ENCODE measurements at places on chromosomes 5 and 9. TPM values are rescaled to one million over a fixed set of nuclear protein-coding genes. Genes with fewer than 3 reads are reported as not detected.

DNA sequence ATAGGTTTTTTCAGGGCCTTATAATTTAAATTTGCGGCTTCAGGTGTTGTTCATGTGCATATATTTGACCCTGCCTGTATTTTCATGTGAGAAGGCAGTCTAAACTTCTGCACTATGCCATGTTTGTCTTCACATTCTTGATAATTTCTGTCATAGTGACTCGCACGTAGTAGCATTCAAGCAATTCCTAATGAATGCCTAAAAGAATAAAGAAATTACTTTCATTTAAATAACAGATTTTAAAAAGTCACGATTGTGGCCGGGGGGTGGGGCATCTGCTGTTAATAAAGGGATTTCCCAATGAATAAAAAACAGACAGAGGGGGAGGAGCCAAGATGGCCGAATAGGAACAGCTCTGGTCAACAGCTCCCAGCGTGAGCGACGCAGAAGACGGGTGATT is 318.0 kb downstream of the ADAMTS6 start:
- H3K4me1 ChIP-seq = no peaks in the 10 kb centered on the region
- H3K36me3 ChIP-seq = peaks cover 17% of the 10 kb centered on the region
- no peak overlapping the region for H3K4me3 ChIP-seq
- no peaks in the 10 kb centered on the region for H3K27me3 ChIP-seq
- no peak for DNase-seq

- no peak for DNase-seq
- 0 out of 2 replicates have a peak, but pooled peaks cover 2% of the 10 kb centered on the region for H3K36me3 ChIP-seq
- H3K4me1 ChIP-seq = no peaks in the 10 kb centered on the region
- no peak overlapping the region for H3K4me3 ChIP-seq
Measured at GRCh38 chr5:132362086-132362485, 7.4 kb upstream of the SLC22A5 start.

DNA sequence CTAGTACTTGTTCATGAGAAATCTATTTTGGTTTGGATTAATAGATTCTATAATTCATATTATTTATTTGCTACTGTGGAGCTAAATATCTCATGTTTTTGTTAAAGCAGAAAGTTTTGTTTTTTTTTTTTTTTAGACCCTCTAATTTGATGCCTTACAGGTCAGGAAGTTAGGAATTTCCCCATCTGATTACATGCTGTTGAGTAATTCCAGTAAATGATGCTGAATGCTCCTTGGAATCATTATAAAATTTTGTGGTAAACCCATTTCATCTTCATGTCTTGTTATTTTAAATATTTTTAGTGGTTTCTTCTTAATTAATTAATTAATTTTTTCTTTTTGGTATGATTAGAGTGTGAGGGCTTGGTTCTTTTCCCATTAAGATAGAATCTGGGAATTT is 35.6 kb downstream of the NNT start:
- H3K27ac ChIP-seq = no peak overlapping the region
- no peak overlapping the region for H3K4me3 ChIP-seq
- H3K27me3 ChIP-seq = no peaks in the 10 kb centered on the region
- DNase-seq = no peak
- H3K4me1 ChIP-seq = no peaks in the 10 kb centered on the region
- peaks cover 4% of the 10 kb centered on the region for H3K36me3 ChIP-seq

DNA sequence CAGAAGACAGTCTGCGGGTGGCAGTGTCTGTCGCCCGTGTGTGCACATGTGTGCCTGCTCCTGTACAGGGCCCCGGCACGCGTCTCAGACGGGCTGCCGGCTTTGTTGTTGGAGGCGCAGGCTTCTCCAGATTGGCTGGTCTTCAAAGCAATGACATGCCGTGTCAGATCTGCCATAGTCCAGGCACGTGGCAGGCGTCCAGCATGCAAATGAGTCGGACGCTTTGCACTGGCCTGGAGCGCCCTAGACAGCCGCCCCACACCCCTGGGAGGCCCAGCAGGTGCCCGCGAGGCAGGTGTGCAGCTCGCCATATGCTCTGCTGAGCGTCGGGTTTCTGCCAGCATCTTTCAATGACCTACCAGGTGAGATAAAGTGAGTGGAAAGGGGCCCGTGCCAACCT is 71.5 kb downstream of the GADD45G start:
- H3K27me3 ChIP-seq = no peaks in the 10 kb centered on the region
- H3K4me1 ChIP-seq = peaks cover 74% of the 10 kb centered on the region
- H3K36me3 ChIP-seq = no peaks in the 10 kb centered on the region
- peak; percentile 56 for DNase-seq
- no peak overlapping the region for H3K4me3 ChIP-seq

Gene SHISAL2B
- polyA plus RNA-seq = not detected

DNA sequence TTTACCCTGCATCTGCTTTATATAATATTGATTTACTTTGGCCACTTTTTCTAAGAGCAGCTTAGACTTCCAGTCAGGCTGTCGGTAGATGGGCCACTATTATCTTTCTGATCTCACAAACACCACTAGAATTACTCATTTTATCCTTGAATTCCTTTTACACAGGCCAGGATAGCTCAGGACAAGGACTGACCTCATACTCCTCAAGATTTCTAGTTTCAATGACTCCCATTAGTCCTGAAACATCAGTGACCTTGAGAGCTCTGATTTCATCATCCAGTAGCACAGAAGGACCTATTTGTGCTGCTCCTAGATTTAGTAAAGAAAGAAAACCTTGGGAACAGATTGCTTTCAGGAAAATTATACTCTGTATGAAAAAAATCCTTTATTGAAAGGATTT is 727.9 kb upstream of the PTPRD start:
- no peak overlapping the region for H3K27ac ChIP-seq
- no peaks in the 10 kb centered on the region for H3K36me3 ChIP-seq
- DNase-seq = no peak
- H3K4me1 ChIP-seq = no peaks in the 10 kb centered on the region
- no peak overlapping the region for H3K4me3 ChIP-seq

DNA sequence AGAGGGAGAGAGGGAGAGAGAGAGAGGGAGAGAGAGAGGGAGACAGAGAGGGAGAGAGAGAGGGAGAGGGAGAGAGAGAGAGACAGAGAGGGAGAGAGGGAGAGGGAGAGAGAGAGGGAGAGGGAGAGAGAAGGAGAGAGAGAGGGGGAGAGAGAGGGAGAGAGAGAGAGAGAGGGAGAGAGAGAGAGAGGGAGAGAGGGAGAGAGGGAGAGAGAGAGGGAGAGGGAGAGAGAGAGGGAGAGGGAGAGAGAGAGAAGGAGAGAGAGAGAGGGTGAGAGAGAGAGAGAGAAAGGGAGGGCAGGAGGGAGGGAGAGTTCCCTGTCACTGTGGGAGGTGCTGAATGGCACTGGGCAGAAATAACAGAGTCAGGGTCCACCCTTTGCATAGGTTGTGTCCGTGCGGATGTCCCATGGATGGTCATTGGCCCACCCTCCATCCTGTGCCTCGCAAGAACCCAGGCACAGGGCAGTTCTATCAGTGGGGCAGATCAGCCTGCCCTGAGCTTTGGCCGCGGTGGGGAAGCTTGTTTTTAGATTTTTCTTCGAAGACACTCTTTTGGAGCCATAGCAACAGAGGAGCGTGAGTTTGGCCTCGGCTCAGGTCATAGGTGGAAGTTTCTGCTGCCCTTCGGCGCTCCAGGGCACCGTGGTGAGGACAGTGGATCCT is 30.1 kb downstream of the ADAMTSL2 start:
- no peak overlapping the region for H3K4me3 ChIP-seq
- peaks cover 55% of the 10 kb centered on the region for H3K4me1 ChIP-seq
- H3K27ac ChIP-seq = peak overlapping the region; percentile 39
- H3K27me3 ChIP-seq = 0 out of 2 replicates have a peak, but pooled peaks cover 10% of the 10 kb centered on the region
- no peak for DNase-seq

Gene OR13D1
- not detected for polyA plus RNA-seq

Gene DBH
- 1.2 TPM for polyA plus RNA-seq

DNA sequence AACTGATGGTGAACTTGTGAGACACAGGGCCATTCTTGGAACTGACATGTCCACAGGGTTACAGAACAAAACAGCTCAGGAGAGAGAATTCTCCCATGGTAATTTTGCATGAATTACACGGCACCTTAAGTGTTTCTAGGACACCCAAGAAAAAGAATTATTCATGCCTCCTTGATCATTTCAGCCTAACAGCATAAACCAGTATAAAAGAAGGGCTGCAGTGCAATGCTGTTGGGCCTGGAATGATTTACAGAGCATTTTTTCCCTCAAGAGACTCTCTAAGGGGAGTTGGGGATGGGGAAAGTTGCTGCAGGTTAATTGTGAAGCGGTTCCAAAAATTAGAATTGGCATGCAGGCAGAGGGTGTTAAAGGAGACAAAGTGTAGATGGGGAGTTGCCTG is 136.4 kb upstream of the FBXL7 start:
- no peak for DNase-seq
- no peaks in the 10 kb centered on the region for H3K4me1 ChIP-seq
- no peaks in the 10 kb centered on the region for H3K27me3 ChIP-seq

GRCh38 chr9:78040726-78041125 is 9.1 kb upstream of the GNAQ start:
- no peaks in the 10 kb centered on the region for H3K27me3 ChIP-seq
- no peak overlapping the region for H3K4me3 ChIP-seq

Gene NPR3
- 35.8 TPM for polyA plus RNA-seq

- peaks cover 38% of the 10 kb centered on the region for H3K36me3 ChIP-seq
- no peak overlapping the region for H3K27ac ChIP-seq
- DNase-seq = no peak
- no peaks in the 10 kb centered on the region for H3K27me3 ChIP-seq
- no peak overlapping the region for H3K4me3 ChIP-seq
Measured at GRCh38 chr9:69248005-69248404, 73.9 kb downstream of the TJP2 start.

Gene SH3PXD2B
- polyA plus RNA-seq = 15.7 TPM

DNA sequence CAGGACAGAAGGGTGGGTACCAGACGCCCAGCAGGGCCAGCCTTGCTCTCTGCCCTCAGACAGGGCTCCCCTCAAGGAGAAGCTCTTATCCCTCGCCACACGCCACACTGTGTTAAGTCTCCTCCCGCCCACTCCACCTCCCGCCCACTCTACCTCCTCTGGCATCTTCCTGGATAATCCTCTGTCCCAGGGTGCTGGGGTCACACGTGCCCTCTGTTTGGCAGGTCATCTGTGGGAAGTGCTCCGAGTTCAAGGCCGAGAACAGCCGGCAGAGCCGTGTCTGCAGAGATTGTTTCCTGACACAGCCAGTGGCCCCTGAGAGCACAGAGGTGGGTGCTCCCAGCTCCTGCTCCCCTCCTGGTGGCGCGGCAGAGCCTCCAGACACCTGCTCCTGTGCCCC is 26.0 kb upstream of the SUSD3 start:
- H3K4me3 ChIP-seq = no peak overlapping the region
- H3K36me3 ChIP-seq = no peaks in the 10 kb centered on the region
- H3K4me1 ChIP-seq = peaks cover 2% of the 10 kb centered on the region
- H3K27ac ChIP-seq = no peak overlapping the region
- no peak for DNase-seq
- H3K27me3 ChIP-seq = no peaks in the 10 kb centered on the region

GRCh38 chr5:179793468-179794139 is at the start of gene LTC4S:
LTC4S (plus strand) TSS chr5:179793986; CDS start chr5:179794081, 95 bp downstream.
- H3K36me3 ChIP-seq = peaks cover 12% of the 10 kb centered on the region
- DNase-seq = no peak
- peaks cover 14% of the 10 kb centered on the region for H3K4me1 ChIP-seq
- H3K27me3 ChIP-seq = no peaks in the 10 kb centered on the region
- H3K4me3 ChIP-seq = no peak within 1 kb of the TSS
- H3K27ac ChIP-seq = no peak within 1 kb of the TSS

DNA sequence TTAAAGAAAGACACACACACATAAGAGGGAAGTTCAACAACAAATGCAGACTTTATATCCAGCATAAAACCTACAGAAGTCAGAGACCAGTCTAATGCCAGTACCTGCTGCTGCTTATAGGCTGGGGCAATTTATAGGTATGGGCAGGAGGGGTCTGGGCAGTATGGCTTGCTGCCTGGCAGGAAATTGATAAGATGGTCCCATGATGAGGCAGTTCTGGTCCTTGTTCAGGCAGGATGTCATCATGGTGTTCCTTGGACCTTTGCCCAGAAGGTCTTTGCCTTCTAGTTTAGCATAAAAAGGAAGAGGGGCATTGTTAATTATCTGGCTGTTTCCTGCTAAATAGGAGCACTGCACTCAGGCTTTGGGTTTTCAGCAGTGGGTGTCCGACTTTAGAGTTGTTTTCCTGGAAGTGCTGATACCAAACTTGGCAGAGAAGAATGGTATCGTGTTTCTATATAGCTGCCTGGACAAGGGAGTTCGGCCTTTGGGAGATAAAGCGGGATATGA is 10.4 kb upstream of the PDCD1LG2 start:
- peak; percentile 33 for DNase-seq
- peaks cover 15% of the 10 kb centered on the region for H3K4me1 ChIP-seq
- H3K27ac ChIP-seq = peak overlapping the region; percentile 52
- H3K36me3 ChIP-seq = no peaks in the 10 kb centered on the region
- no peaks in the 10 kb centered on the region for H3K27me3 ChIP-seq

DNA sequence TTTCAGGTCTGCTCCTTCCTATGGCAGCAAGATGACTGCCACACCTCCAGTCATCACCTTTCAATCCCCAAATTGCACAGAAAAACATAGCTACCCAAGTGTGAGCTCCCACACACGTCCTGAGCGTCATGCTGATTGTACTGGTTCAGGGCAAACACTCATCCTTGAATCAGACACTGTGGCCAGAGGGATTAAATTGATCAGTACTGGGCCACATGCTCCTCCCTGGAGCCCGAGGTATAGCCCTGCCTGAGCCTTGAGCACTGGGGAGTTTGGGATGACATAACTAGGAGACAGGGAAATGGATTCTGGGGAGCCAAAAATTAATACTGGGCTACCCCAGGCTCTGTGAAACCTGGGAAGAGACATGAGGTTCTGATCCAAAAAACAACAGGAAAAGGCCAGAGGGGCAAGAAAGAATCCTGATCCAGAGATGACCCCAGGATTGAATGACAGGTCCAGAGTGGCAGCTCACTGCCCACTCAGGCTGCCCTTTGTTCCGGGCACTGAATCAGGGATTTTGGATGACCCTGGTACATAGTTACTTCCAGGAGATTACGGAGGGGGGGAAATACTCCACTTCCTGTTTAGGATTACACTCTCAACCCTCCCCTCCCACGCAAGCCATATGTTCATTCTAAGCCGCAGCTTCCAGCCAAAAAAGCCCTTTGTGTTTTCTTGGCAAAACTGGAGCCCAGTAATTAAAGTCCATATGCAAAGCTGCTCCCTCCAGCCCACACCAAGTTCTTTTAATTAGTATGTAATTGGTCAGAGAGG is 141.6 kb upstream of the SPRY4 start:
- no peak for DNase-seq
- H3K36me3 ChIP-seq = no peaks in the 10 kb centered on the region
- no peak overlapping the region for H3K27ac ChIP-seq
- no peak overlapping the region for H3K4me3 ChIP-seq
- no peaks in the 10 kb centered on the region for H3K27me3 ChIP-seq
- peaks cover 6% of the 10 kb centered on the region for H3K4me1 ChIP-seq

- no peaks in the 10 kb centered on the region for H3K36me3 ChIP-seq
- no peaks in the 10 kb centered on the region for H3K4me1 ChIP-seq
- DNase-seq = no peak
- H3K27me3 ChIP-seq = no peaks in the 10 kb centered on the region
Measured at GRCh38 chr9:121226175-121226574, 24.5 kb upstream of the RAB14 start.

Gene PCDHGB2
- polyA plus RNA-seq = 4.5 TPM

- H3K27ac ChIP-seq = no peak overlapping the region
- H3K36me3 ChIP-seq = no peaks in the 10 kb centered on the region
- H3K27me3 ChIP-seq = no peaks in the 10 kb centered on the region
- DNase-seq = no peak
Measured at GRCh38 chr5:150999704-151000442, 20.5 kb upstream of the GPX3 start.

- H3K27me3 ChIP-seq = no peaks in the 10 kb centered on the region
- no peak for DNase-seq
- H3K4me3 ChIP-seq = no peak overlapping the region
- peaks cover 14% of the 10 kb centered on the region for H3K36me3 ChIP-seq
- peak overlapping the region; percentile 66 for H3K27ac ChIP-seq
- no peaks in the 10 kb centered on the region for H3K4me1 ChIP-seq
Measured at GRCh38 chr9:129968690-129969485, 74.1 kb downstream of the FNBP1 start.

Gene CSF2
- 0.70 TPM for polyA plus RNA-seq

GRCh38 chr5:128035689-128036088 is 47.9 kb upstream of the SLC12A2 start:
- H3K4me1 ChIP-seq = peaks cover 3% of the 10 kb centered on the region
- DNase-seq = peak; percentile 30

Data from SK-N-SH (cell line).